Glutamatergic neuron (in vitro differentiated cells): ENCODE measurements at places on chromosomes 3 and 15.

DNA sequence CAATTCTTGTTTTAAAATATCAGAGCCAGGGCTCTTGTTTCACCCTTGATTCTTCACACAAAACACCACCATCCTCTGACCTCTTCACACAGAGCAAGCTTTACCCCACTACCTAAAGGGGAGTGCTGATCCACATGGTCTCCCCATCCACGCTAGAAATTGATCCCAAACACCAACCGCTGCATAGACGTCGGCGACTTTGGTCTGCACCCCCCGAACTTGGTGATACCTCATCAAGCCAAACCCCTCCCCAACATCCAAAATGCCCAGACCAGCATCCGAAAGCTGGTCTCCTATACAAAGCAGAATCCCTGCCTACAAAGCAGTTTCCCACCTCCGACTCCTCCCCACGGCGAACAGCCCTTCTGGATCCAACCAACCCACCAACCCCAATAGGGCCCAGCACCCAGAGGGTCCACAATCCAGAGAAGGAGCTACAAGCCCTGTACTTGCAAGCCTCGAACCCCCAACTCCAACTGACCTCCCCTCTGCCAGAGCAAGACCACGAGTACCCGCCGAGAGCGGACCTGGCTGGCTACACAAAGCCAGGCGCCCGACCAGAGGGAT lies 25.8 kb upstream of the MTHFS start:
- no peak for DNase-seq

DNA sequence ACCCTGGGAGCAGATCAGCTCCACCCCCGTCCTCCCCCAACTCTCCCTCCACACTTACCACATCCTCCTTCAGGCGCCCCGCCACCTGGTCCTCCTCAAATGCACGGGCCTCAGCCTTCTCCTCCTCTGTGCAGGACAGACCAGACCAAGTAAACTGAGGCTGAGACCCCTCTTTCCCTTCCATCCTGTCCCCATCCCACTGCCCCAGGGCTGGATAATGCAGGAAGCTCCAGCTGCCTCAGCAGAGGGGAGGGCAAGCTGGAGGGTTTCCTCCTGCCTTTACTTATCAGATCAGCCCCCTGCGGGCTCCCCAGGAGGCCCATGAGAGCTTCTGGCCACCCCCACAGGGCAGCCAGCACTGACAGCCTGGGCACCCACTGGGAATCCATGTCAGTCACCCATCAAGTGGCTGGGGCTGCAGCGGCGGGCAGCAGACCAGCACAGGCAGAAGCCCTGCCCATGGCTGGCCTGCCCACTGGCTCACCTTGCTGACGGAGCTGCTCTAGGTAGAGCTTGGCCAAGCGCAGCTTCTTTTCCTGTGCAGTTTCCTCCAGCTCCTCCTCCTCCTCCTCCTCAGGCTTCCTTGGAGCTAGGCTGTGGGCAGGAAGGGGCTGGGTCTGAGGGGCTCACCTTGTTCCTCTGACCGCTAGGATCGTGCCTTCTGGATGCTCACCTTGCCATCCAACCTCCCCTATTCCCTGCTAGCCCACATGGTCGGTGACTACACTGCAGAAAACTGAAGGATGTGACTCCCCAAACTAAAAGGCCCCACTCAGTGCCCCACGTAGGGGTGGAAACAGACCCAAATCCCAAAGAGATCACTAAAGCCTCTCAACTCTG lies 3.9 kb downstream of the RRP9 start:
- no peak for DNase-seq

DNA sequence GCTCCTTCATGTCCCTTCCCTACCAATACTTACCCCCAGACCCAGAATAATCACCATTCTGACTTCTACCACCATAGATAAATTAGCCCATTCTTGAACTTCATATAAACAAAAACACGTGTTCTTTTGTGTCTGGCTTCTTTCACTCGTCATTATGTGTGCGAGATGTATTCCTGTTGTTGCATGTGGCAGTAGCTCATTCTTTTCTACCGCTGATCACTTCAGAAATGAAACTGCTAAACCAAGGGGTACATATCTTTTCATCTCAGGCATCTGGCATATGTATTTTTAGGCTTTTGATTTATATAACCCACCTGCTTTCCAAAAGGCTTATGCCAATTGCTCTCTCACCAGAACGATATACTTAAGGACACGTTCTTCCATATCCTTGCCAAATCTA lies 13.8 kb upstream of the SCG3 start:
- DNase-seq: no peak

GRCh38 chr3:69856965-69857705 lies 117.9 kb downstream of the MITF start:
- DNase-seq: no peak

DNA sequence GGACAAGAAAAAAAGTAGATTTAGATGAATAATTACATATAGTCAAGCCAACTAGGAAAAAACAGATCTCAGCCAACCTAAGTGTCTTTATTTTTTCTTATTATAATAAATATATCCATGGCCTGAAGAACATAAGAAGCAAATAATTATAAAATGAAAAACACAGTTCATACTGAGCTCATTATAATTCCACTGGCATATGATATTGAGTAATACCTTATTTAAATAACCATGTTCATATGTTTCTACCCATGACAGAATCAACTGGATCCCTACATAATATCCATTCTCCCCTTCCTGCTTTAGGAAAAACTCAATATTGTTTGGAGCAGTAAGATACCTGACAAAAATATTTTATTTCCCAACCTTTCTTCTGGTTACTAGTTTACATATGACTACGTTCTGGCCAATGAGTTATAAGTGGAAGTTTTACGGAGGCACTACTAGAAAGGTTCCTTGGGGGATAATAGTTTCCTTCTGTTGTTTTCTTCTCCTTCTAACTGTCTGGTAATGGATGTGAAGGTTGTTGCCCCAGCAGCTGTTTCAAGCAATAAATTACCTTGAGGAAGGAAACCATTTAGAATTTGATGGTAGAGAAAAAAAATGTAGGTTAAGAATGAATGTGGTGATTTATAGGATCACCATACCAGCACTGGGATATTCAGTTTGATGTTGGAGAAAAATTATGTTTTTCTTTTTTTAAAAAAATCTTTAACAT lies 184.1 kb upstream of the MBNL1 start:
- no peak for DNase-seq

GRCh38 chr3:51604212-51604611 lies 65.7 kb downstream of the RAD54L2 start:
- DNase-seq: no peak

DNA sequence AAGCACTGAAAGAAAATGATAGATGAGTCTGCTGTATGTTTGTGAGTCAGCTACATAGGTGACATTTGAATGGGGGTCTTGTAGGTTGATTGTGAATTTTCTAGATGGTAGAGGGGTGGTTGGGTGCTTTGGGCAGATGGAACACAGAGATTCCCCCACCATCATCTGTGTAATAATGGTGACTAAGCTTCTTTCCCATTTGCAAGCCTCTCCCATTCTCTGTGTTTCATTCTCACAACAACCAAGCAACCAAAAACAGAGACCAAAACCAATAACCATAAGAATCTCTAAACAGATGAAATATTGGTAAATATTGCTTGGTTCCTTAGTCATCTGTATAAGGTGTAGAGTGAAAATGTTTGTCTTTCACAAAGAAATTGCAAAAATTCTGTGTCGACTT lies 17.8 kb upstream of the UTS2B start:
- no peak for DNase-seq

DNA sequence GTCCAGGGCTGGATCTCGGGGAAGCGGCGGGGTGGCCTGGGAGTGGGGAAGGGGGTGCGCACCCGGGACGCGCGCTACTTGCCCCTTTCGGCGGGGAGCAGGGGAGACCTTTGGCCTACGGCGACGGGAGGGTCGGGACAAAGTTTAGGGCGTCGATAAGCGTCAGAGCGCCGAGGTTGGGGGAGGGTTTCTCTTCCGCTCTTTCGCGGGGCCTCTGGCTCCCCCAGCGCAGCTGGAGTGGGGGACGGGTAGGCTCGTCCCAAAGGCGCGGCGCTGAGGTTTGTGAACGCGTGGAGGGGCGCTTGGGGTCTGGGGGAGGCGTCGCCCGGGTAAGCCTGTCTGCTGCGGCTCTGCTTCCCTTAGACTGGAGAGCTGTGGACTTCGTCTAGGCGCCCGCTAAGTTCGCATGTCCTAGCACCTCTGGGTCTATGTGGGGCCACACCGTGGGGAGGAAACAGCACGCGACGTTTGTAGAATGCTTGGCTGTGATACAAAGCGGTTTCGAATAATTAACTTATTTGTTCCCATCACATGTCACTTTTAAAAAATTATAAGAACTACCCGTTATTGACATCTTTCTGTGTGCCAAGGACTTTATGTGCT lies 527 bp downstream of the B2M start:
- DNase-seq: peak; percentile 28

GRCh38 chr15:101037090-101037830 lies 118.1 kb downstream of the LRRK1 start:
- DNase-seq: peak; percentile 0

DNA sequence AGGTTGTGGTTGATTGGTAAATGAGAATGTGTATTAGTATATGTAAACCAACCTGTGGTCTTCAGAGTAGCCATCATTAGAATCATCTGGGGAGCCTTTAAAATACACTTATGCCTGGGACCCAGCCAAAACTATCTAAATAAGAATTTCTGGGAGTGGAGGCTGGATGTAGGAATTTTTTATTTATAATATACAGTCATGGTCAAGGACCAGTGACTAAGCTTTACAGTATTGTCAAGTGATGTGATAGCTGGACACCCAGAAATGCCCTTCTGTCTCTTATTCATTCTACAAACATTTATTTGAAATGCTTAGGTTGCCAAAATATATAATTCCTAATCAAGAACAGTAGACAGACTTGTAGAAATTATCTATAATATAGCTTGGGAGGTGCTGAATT lies 132.2 kb downstream of the MBNL1 start:
- no peak for DNase-seq

- no peak for DNase-seq
These were observed 119.4 kb downstream of the IGF1R start for GRCh38 chr15:98767692-98768091.

DNA sequence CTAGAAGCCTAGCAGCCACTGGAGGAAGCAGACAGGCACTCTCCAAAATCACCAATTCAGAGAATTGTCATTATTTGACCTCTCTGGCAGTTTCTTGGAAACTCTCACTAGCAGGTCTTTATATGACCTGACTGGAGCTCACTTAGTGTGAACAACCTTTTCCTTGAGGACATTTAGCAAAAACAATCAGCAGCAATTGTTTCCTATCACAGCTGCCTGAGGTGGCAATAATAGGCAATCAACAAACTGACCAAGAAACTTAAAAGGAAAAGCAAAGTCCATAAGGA lies 162.4 kb upstream of the STT3B start:
- DNase-seq: no peak

DNA sequence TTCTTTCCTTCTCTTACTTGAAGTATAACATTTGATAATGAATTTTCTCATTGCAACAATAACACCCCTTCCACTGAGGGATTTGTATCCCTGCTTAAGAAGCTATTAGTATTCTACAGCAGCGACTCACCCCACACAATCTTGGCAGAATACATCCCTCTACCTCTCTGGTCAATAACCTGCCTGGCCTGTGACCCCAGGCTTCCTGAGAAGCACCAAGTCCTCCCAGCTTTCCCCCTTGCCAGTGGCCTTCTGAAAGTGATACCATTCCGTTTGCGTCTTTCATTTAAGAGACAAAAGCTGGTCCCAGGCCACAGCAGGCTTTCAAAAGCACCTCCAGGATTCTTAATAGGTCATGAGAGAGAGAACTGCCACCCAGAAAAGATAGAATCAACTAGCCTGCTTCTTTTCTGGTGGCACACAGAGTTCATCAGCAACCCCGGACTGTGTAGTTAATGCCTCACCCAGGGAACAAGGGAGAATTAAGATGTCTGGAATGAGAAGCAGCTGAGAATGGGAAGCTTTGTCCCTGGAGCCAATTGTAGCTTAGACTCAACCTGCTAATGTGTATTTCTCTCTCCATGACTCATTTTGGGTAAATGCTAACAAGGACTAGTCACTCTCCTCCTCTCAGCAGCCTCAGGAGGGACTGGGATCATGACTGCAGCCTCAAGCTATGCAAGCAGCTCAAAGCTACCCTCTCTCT lies 101.0 kb upstream of the CPNE4 start:
- no peak for DNase-seq

GRCh38 chr3:157347577-157348303 lies 88.9 kb upstream of the PTX3 start:
- DNase-seq: peak; percentile 33

- DNase-seq: no peak
These were observed 17.1 kb upstream of the NANOGP8 start for GRCh38 chr15:35102186-35102585.

GRCh38 chr3:52703341-52703740 lies 2.2 kb downstream of the GLT8D1 start:
- no peak for DNase-seq

DNA sequence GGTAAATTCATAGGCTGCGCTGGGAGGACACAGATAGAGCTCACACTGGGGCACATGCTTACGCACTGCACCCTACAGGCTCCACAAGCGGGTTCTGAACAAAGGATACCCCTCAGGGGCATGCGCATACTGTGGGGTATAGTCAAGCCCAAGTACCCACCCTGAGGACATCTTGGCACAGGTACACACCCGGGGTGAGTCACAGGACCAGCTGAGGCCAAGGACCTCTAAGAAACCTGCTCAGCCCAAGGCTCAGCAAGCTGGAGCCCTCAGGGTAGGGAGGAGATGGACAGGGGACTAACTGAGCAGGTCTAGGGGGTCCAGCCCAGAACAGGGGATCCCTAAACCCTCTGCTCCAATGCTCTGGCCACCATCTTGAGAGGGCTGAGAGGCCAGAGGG lies 3.3 kb downstream of the SHISA5 start:
- no peak for DNase-seq

DNA sequence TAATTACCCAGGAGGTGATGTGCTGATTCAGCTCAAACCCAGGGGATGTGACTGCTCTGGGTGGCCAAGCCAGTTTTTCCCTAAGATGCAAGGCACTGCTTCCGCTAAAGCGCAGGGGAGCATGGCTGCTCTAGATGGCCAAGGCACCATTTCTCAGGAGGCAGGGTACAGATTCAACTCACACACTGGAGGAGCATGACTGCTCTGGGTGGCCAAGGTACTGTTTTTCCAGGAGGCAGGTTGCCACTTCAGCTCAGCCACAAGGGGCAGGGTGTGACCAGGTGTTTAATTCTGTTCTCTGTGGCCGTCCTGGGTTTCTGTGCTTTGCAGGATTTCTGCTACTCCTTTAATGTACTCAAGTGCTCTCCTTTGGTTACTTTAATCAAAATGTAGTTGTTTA lies 659.3 kb upstream of the ARRDC4 start:
- no peak for DNase-seq

- DNase-seq: no peak
These were observed 103.6 kb upstream of the VEPH1 start for GRCh38 chr3:157606852-157607197.
